ENCODE measurements at places on chromosomes 5 and 9.

DNA sequence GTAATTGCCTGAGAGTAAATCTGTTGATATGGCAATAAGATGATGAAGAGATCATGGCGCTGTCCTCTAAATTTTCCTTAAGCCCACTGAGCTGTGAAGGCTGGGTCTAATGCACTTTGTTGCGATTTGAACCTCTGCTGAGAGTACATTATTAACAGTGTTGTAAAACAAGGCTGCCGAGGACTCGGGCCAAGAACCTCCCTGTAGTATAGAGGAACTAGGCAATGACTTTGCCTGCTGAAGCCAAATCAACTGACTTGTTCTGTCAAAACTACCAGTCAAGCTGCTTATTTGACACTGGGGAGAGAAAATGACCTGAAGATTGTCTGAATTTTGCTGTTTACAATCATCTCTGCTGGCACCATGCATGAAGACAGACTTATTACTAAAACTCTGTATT lies 1154.7 kb downstream of the DTWD2 start:
- no peak for DNase-seq

DNA sequence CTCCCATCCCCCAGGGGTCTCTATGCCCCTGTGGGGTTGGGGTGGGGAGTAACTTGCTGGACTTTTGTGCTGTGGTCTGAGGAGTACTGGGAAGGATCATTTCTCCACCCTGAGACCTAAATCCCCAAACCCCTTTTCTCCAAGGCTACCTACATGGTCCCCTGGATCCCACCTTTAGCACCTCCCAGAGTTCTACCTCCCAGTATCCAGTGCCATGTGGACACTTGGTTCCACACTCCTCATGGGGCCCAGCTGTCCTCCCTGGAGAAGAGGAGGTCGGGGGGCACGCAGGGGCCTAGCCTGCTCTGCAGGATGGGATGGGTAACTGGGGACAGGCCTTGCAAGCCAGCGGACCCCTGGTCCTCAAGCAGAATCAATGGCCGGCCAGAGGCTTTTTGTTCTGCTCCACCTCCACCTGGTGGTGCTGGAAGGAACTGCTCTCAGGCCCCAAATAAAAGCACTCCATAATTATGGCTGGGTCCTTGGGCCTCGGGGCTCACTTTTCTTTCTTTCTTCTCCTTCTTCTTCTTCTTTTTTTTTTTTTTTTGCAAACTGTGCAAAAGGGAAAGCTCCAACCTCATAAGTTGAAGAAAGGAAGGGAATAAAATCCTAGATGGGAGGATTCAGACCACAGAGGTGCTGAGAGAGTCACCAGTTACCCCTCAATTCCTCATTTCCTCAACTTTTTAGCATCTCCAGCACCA lies 68.4 kb downstream of the PSD2 start:
- peak; percentile 82 for DNase-seq

DNA sequence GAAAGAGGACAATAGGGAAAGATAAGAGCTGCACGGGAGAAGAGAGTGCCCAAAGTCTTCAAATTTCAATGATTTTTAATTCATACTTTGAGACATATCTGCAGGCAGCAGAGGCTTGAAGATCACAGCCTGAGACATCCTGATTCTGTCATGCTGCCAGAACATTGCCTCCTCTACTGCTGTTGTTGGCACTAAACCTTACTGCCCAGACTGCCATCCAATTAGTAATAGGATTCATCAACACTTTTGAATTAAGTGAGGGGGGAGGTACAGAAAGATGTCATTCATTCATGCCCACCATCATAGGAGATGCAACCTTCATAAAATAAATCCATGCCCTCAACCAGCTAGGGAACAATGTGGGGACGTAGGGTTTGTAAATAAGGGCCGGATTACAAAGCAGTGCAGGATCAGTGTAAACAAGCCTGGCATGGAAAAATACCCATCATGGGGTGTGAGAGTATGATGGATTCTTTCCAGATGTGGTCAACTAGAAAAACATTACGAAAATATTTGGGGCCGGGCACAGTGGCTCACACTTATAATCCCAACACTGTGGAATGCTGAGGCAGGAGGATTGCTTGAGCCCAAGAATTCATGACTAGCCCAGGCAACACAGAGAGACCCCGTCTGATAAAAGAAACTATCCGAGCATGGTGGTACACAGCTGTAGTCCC lies 122.1 kb upstream of the DAPK1 start:
- no peak for DNase-seq

DNA sequence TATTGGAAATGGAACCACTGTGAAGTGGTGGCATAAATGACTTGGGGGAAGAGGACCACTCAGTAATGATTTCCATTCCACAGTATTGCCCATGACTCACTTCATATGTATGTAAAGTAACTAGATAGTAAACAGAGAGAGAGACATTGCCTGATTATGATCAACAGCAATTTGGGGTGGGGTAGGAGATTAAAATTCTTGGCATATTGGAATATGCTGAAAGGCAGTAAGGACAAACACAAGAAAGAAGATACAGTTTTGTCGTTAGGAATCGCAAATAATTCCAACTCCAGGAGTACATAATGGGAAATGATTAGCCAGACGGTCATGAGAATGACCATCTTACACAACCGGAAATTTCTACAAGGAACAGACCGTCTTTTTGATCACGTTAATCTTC lies 1.5 kb upstream of the HMGCS1 start:
- no peak for DNase-seq

- no peak for DNase-seq
These were observed 22.8 kb upstream of the ARSB start for GRCh38 chr5:79007872-79008271.

DNA sequence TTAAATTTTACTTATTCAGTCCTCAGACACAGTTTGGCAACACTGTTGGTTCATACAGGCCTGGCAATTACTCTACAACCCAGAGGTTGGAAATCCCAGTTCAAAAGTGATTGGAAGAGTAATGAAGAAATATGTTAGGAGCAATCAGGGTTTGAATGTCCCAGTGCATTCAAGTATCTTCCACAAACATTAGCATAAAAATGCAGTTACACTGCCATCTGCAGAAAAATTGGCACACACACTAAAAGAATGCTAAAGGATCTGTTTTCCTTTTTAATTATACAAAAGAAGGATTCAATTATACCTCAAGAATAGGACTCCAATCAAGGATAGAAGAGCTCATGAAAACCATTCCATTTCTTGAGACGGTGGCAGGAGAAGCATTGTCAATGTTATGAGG lies 130.2 kb downstream of the DNAH5 start:
- DNase-seq, result no peak

GRCh38 chr5:163379298-163380155 lies 57.9 kb upstream of the CCNG1 start:
- DNase-seq, result no peak

DNA sequence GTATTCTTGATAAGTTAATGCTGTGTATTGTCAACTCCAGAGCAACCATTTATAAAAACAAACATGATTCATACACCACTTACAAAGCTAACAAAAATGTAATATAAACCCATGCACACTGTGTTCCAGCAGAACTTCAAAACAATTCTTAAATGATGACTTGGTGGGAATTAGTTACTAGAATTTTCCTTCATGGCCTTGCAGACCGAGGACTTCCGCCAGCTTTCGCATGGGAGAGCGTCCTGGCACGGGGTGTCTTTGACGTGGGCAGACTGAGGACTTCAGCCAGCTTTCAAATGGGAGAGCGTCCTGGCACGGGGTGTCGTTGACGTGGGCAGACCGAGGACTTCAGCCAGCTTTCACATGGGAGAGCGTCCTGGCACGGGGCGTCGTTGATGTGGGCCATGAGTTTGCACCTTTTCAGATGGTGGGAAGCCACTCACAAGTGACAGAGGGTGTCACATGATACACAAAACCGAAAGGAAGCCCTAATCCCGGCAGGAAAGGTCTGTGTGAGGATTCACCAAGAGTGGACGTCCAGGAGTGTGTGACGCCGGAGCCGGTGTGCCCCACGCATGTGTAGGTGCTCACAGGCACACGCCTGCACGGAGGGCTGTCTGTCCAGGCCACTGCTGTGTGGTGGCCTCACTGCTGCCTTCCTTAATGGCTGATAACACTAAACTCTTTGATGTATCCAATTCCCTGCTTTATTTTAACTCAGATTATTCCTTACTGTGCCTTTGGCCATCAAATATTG lies 211.3 kb upstream of the IRX4 start:
- no peak for DNase-seq

GRCh38 chr5:35853631-35854030 lies 3.1 kb upstream of the IL7R start:
- DNase-seq, result no peak

DNA sequence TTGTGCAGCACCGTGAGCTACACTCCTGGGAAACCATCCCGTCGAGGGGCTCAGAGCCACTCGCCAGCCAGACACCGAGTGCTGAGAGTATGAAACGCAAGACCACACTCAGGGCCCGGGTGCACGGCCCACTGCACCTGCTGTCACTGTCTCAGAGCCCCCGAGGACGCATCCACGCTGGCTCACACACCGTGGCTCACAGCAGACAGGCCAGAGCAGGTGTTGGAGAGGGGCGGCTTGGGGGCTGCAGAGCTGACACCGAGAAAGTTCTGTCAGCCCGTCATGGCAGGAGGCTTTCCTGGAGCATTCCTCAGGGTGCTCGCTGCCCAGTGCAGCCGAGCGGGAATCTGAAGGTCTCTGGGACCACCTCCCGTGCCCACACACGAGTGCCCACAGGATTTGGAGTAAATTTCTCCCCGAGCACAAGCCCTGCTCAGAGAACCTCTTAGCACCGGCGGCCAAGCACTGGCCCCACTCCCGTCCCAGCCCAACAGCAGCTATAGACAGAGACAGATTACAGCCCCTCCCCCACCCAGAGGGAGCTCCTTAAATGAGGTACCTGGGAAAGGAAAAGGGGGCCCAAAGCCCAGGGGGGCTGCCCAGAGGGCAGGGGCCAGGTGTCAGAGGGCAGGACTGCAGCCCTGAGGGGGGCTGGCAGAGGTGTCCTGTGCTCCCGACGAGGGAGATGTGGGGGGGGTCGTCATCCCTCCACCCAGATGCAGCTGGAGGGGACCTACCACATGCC lies 56.0 kb upstream of the SARDH start:
- no peak for DNase-seq

GRCh38 chr9:134922932-134923240 lies 5.2 kb upstream of the FCN1 start:
- no peak for DNase-seq

- DNase-seq, result no peak
These were observed 627.1 kb downstream of the EFNA5 start for GRCh38 chr5:107043665-107044064.

DNA sequence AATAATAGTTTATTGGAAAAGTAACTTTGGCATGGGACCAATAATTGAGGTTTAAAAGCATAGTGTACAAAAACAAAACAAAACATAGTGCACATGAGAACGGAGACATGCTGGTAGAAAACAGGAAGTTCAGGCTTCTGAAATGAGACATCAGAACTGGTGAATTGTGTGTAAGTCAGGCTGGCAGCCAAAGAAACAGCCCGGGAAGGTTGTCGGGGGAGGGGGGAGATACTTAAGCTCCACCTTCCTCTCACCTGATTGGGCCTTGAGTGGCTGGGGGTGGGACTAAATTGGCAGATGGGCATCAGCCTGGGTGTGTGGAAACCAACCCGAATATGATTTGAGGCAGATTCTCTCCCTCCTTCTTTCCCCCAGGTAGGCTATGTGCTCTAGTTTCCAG lies 256.3 kb downstream of the SMARCA2 start:
- DNase-seq, result peak; percentile 6

DNA sequence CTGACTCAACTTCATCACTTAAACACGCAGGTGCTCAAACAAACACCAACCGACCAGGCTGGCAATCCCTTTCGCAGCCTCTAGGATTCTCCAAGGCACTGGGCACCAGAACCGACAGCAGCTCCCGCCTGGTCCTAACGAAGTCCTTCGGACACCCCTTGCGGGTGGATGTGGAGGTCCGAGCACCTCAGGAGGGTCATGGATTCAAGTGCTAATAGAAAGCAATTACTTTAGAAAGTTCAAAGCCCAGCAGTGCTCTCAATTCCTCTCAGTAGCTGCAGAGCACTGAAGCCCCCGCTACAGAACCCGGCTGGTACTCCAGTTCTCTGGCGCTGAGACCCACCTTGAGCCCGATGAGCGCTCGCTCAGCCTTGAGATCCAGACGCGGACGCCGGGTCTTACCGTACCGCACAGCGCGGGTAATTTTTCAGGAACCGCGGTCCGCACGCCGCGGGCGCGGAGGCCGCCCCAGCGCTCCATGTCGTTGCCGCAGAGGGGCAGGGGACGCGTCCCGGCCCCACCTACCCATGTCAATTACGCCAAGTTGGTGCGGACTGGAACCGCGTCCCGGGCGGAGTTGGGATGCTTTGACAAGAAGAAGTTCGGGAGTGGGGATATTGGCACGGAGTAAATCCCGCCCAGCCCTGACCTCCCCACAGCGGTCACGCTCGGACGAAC lies 638 bp downstream of the MARCHF3 start:
- DNase-seq, result peak; percentile 66

DNA sequence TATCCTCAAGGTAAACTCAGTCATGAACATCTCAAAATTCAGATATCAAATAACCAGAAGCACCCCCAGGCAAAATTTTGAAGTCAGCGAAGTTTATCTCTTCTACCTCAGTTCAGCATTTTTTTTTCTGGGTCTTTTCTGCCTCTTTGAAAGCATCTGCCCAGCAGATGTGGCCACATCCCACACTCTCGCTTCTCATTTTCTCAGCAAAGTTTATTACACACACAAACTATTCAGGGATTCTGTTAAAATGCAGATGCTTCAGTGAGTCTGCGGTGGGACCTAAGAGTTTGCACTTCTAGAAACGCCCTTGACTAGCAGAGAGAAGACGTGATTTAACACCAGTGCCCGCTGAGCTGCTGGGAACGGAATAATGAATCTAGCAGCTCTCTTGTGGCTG lies 19.3 kb downstream of the RASEF start:
- DNase-seq, result no peak

DNA sequence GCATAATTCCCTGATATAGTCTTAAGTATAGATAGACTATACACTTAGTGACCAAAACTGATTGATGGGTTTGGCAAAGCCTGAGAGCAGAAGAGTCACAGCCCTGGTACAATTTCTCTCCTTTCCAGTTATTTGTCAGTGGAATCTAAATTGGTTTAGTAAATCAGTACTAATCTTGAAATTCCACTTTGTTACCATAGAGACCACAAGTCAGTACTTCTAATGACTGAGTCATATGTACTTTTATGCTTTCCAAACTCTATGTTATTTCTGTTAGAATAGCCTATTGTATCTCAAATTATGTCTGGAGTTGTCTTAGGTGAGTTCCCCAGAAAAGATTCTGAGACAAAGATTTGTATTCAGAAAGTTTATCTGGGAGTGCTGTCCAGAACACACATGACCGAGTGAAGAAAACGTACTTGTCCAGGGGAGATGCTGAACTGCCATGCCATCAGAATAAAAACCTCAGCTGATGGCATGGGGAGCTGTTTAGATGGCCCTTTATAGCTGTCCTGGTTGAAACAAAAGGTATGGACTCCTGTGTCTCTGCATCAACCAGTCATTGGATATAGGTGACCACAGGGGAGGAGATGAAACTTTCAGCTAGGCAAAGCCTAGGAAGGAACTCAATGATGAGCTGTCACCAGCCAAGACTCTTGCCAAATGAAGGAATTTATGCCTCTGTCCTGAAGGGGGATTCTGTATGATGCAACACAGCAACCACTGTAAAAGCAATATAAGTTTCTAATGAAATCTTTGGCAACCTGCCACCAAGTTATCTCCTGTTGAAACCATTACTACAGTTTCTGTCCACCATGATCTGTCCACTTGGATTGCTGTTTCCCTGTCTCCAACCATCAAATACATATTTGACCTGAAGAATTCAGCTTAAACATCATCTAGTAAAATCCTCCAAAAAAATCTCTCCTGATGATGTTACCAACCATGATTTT lies 18.0 kb upstream of the SMC2 start:
- no peak for DNase-seq

Measured in HEK293T (cell line).